ENCODE measurements at places on chromosomes 1 and 21.

DNA sequence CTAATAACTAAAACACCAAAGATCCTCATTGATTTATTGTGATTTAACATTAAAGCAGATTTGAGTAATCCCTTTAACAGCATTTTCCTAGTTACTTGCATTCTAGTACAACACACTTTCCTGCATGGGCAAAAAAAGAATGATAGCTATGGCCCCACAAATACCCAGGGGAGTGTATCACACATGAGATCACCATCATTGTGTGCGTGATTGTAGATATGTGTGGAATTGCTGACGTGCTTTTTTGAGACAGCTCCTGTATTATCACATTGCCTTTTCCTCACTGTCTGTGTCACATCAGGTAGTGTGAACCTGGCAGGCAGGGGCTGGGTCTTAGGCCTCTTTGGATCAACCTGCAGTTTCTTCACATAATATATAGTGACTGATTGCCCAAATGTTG is 48.5 kb upstream of the SAMD13 start:
- no peak for DNase-seq

- DNase-seq = no peak
Measured at GRCh38 chr1:71038942-71039341, 8.7 kb downstream of the PTGER3 start.

- no peak for DNase-seq
Measured at GRCh38 chr1:79848316-79848715, 841.8 kb upstream of the ADGRL4 start.

DNA sequence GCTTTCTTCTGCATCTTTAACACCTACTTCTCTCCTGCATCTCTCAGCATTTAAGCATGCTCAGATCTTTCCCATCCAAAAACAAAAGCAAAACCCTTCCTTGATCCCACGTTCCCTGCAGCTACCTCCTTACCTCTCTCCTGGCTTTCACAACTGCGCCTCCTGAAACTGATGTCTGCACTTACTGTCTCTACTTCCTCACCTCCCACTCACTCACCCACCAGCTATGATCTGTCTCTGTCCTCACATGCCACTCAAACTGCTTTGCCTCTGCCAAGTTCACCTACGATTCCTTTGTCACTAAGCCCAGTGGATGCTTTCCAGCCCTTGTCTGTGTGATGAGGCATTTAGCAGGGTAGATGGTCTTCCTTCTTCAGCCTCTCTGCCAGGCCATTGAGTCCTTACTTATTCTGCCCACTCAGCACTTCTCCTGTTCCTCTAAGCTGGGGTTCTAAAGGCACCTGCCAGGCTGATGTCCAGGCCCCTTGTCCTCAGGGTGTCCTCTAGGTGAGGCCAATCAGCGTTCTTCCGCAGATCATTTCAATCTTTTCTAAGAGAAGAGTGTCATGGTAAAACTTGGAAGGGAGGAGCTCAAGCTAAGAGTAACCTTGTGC is 10.0 kb upstream of the GJB3 start:
- peak; percentile 52 for DNase-seq

DNA sequence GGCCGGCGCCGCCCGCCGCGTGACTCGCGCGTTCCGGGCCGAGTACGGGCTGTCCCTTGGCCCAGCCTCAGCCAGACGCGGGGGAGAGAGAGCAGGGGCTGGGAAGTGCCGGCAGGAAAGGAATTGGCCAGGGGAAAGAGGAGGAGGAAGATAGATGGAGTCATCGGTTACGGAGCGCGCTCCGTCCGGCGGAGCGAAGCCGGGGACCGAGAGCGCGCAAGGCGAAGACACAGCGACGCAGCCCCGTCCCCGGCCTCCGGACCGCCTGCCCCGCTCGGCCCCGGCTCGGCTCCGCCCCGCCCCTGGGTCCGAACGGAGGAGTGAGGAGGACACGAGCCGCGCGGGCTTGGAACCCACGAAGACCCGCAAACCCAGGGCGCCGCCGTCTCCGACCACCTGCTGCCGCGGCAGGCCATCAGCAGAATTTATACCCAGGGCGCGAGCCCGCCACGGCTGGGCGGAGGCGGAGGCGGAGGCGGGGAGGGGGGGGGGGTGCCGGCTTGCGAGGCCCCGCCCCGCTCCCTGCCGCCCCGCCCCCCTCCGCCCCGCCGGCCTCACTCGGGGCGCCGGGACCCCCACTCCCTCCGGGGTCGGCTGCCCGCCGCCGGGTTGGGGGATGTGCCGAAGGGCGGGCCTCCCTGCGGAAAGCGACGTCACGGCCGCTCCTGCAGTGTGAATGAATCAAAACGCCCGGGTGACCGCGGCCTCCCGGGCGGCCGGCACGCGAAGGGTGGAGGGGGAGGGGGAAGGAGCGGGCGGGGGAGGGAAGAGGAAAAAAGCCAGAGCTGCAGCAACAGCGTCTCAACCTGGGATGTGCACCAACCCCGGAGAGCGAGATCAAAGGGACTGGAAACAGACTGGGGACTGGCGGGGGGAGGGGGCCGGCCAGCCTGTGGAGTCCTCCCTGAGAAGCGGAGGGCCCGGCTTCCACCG is at the start of gene LHX4:
Gene LHX4, plus strand, starts transcription at position 782 of the 933 bp plus-strand sequence. CDS start 266 bp downstream, outside the sequence.
- no peak for DNase-seq

DNA sequence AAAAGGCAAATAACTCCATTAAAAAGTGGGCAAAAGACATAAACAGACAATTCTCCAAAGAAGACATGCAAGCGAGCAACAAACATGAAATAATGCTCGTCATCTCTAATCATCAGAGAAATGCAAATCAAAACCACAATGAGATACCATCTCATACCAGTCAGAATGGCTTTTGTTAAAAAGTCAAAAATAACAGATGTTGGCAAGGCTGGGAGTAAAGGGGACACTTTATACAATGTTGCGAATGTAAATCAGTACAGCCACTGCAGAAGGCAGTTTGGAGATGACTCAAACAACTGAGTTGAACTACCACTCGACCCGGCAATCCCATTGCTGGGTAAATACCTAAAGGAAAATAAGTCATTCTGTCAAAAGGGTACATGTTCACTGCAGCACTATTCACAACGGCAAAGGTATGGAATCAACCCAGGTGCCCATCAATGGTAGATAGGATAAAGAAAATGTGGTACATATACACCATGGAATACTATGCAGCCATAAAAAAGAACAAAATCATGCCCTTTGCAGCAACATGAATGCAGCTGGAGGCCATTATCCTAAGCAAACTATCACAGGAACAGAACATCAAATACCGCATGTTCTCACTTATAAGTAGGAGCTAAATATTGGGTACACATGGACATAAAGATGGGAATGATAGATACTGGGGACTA is 25.9 kb downstream of the TSPAN2 start:
- no peak for DNase-seq

- no peak for DNase-seq
Measured at GRCh38 chr21:35674895-35675470, 385.3 kb downstream of the SETD4 start.

GRCh38 chr1:186845576-186846210 is 16.9 kb downstream of the PLA2G4A start:
- DNase-seq = no peak

GRCh38 chr1:64515427-64515826 is 45.5 kb downstream of the CACHD1 start:
- no peak for DNase-seq

DNA sequence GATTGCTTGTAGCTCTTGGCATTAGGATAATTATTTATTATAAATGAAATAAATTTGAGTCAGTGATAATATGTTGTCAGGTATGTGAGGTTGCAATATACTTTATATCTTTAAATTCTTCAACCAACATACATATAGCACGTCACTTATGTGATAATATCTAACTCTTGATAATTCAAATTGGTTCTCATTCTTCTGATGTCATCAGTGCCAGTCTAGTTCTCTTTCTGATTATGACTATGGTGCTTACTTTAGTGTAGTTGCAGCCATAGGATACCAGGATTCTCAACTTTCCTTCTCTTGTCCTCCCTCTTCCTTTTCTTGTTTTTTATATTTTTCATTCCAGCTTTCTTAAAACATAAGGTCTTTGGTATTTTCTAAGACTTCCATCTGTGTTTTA is 34.8 kb upstream of the ATP6V1G3 start:
- DNase-seq = no peak

GRCh38 chr1:25800703-25801377 is 847 bp downstream of the SELENON start:
- DNase-seq = no peak

DNA sequence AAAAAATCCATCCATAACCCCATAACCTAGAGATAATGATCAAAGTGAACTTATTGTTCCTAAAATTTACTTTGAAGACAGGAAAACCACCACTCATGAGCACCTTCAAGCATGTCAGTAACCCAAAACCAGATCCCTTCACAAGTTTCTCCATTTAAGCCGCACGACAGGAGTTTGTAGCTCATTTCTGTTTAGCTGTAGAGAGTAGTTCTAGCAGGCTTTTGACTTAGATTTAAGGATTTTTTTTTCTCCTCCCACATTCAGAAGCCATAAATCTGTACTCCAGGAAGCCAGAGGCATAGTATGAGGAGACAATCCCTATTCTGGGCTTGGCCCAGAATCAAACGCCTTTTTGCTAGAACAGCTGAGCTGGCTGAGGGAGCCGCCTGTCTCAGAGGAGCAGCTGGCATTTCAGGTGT is 25.6 kb downstream of the TOMM20 start:
- peak; percentile 44 for DNase-seq

DNA sequence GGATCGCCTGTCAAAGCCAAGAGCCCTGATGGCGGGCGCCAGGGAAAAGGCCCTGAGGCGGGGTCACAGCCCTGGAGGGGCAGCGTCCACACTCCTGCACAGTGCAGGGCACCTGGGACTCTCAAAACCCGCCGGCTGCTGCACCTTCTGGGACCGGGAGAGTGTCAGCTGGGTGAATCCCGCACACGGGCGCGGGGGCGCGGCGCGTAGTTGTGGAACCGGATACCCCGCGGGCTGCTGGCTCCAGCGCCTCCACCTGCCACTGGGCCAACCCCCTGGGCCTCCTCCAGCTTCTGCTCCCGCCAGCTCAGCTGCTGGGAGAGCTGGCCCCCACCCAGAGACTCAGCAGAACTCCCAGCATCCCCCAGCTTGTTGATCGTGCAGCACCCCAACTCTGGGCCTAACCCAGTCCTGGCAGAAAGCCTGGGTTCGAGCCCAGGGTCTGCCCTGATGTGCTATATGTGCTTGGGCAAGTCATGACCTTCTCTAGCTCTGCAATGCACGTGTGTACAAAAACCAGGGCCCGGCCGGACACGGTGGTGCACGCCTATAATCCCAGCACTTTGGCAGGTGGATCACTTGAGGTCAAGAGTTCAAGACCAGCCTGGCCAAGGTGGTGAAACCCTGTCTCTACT is 33.8 kb downstream of the NECAP2 start:
- DNase-seq = no peak

GRCh38 chr1:31913968-31914367 is 24.2 kb downstream of the PTP4A2 start:
- DNase-seq = no peak

- no peak for DNase-seq
Measured at GRCh38 chr21:44059710-44060109, 47.5 kb upstream of the PWP2 start.

GRCh38 chr1:193256019-193256418 is 69.6 kb upstream of the B3GALT2 start:
- DNase-seq = no peak

DNA sequence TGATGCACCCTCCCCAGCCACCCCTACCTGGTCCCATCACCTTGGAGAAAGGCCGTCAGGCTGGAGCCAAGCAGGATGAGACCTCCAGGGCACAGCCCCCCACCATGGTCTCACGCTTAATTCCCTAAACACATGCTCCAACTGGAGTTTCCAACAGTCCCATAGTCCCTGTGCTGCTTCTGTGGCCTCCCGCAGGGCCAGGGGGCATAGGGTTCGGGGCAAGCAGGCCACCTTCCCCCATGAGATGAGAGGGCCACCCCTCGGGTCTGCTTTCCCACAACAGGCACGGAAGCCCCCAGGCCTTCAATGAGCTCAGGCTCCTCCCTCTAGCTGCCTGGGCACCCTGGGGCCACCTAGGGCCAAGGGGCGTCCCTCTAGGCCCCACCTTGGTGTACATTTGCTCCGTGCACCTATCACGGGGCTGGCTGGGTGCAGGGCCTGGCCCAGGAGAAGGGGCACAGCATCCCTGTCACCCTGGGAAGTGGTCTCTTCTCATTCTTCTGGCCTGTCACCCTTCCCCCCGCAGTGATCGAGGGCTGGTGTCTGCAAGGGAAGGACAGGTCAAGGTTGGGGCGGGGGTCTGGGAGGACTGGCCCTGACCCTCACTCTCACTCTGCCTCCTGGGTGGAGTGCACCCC is 42.4 kb downstream of the TRIM11 start:
- no peak for DNase-seq

GRCh38 chr21:38798481-38798882 is 7.2 kb upstream of the ETS2 start:
- no peak for DNase-seq

- no peak for DNase-seq
Measured at GRCh38 chr1:13733711-13734110, 33.7 kb downstream of the PRDM2 start.

- DNase-seq = no peak
Measured at GRCh38 chr1:8170059-8170835, 144.1 kb upstream of the ERRFI1 start.

DNA sequence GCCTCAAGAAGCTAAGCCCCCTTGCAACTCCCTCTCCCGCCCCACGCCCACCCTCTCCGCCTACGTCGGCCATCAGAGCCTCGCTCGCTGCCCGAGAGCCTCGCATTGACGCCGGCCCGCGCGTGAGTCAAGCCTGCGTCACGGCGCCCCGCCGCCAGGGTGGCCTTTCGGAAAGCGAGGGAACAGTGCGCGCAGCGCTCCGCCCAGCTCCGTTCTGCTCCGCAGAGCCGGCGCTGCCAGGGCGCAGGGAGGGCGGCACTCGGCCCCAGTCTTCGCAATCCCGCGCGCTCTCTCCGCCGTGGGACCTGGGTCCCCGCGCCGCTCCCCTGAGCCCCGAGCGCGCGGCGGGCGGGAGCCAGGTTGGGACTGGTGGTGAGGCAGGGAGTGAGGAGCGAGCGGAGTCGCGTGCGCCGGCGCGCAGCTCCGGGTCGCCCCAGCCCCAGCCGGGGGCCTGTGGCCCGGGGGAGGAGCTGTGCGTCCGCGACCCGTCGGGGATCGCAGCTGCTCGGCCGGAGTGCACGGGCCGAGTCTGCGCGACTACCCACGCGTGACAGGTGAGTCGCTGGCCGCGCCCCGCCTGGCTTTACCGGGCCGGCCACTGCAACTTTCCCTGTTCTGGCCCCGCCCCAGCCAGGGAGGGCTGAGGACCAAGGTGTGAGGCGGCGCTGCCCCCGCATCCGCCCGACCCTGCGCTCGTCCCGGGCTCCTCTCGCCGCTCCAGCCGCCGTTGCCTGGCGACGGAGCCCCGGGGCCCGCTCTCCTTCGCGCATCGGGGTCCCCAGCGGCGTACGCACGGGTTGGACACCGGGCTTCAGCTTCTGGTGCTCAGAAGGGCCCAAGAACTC is at the start of gene SLC6A17:
Gene SLC6A17, plus strand, starts transcription at position 165 of the 845 bp plus-strand sequence. CDS start 16,436 bp downstream, outside the sequence.
- peak; percentile 76 for DNase-seq

Data from head of caudate nucleus (tissue), 42 donors.